ENCODE measurements at places on chromosomes 3 and 15. TPM values are rescaled to one million over a fixed set of nuclear protein-coding genes. Genes with fewer than 3 reads are reported as not detected.

Gene CELSR3
- total RNA-seq = 0.11 TPM

Gene PAQR9
- total RNA-seq = 23.0 TPM

Gene HCLS1
- total RNA-seq = 26.1 TPM

Gene PSMD6
- total RNA-seq = 48.2 TPM

Gene DPPA2
- total RNA-seq = not detected

Gene CLDN16
- total RNA-seq = not detected

Gene HYAL1
- 38.1 TPM for total RNA-seq

Gene TMEM42
- total RNA-seq = 9.8 TPM

Gene CSTA
- 2.6 TPM for total RNA-seq

Gene SLC22A14
- total RNA-seq = not detected

Gene HERC2
- total RNA-seq = 50.8 TPM

Gene CHRNA7
- total RNA-seq = 1.1 TPM

Gene TLR9
- total RNA-seq = not detected

Gene RTP3
- total RNA-seq = not detected

Gene BCL6
- 53.0 TPM for total RNA-seq

Gene CCDC39
- not detected for total RNA-seq

Gene CAMKV
- not detected for total RNA-seq

Gene PLA2G4E
- 0.11 TPM for total RNA-seq

Gene USP50
- total RNA-seq = not detected

Gene SERINC4
- 0.71 TPM for total RNA-seq

Gene CFAP100
- total RNA-seq = not detected

Gene SEMA5B
- 0.51 TPM for total RNA-seq

Gene C3orf20
- total RNA-seq = not detected

Gene CASR
- not detected for total RNA-seq

Gene TMEM40
- 1.8 TPM for total RNA-seq

Data from right atrium auricular region (tissue), 2 donors.